NCI-H1417 (cell line): ENCODE measurements at places on chromosomes 2 and 18.

DNA sequence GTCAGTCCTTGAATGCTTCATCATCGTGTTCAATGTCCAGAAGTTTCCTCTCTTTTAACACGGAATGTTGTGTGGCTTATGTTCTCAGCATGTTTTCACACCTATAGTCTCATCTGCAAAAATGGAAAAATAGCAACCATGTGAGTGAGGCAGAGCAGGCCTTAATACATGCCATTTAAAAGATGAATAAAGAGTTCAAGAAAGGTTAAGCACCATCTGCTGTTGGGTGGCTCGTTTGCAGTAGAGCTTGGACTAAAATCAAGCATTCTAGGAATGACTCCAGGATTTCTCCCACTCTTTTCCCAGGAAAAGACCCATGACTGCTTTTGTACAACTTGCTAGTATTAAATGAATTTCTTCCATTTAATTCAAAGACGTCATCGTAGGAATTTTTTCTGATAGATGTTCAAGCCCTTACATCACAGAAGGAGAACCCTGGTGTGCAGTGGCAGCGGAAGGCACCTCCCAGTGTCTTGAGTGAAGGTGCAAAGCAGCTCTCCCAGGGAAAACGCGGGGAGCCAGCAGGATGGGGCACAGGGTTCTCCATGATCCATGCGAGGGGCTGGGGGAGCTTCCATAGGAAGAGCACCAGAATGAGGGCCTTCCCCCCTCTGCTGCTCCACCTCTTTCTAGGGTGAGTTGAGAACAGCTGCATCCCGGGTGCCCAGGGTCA lies 9.6 kb downstream of the DCDC2C start:
- DNase-seq, result no peak

GRCh38 chr2:167048829-167049228 lies 160.5 kb downstream of the XIRP2 start:
- no peak for DNase-seq

- no peak for DNase-seq
Measured at GRCh38 chr18:36374262-36374661, 76.7 kb downstream of the FHOD3 start.

DNA sequence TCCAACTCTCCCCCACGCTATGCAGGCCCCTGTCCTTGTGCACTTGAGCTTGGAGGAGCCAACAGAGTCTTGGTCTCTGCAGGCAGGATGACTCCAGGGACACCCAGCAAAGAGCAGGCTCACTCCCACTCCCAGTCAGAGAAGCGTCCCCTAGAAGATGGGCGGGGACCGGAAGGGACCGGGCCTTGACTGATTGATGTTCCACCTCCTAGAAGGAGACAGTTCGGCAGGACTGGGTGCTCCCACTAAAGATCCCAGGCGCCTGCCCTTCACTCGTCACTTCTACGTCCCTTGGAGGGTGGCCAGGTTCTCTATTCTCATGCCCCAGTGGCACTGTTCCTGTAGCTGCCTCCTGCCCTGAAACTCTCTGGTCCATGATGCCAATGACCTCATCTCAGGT lies 3.2 kb upstream of the SP100 start:
- DNase-seq, result no peak

DNA sequence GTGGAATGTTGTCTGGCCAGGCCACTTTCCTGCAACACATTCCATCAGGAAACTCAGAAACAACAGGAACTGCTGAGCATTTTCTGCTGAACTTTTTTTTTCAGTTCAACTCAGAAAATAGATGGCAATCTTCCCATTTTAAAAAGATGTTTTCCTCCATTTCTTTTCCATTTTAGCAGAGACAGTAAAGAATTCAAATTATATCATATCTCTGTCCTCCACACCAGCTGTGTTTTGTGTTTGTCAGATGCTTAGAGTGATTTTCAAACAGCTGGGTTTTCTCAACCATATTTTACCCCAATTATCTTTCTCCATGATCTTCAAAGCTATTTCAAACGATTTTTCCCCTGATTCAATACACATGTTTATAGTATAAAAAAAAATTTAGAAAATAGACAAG lies 713.4 kb downstream of the LRRTM4 start:
- no peak for DNase-seq

DNA sequence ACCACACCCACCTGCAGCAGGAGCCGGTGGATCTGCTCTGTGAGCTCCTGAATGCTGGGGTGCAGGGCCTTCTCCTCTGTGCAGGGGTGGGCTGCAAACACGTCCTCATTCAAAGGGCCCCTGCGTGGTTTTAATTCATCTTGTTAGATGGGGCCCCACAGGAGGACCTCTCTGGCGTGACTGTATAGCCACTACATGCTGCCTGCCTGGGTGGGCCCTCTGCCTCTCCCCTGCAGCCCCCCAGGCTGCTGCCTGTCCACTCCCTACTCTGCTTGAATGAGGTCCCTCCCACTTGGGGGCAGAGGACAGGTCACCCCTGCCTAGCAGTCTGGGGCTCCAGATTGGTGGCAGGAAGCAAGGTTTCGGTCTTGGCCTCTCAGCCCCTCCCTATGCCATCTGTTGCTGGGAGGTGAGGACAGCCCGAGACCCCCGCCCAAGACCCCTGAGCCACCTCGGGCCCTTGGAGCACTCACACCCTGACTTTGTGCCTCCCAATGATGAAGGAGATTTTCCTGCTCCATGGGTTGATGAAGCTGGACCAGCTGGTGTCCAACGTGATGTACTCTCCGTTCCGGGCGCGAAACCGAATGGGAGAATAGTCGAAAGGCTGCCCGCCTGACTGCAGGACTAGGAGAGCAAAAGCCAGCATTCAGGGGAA lies 22.0 kb upstream of the HES6 start:
- no peak for DNase-seq
